ENCODE measurements at places on chromosomes 5 and 9. TPM values are rescaled to one million over a fixed set of nuclear protein-coding genes. Genes with fewer than 3 reads are reported as not detected.

DNA sequence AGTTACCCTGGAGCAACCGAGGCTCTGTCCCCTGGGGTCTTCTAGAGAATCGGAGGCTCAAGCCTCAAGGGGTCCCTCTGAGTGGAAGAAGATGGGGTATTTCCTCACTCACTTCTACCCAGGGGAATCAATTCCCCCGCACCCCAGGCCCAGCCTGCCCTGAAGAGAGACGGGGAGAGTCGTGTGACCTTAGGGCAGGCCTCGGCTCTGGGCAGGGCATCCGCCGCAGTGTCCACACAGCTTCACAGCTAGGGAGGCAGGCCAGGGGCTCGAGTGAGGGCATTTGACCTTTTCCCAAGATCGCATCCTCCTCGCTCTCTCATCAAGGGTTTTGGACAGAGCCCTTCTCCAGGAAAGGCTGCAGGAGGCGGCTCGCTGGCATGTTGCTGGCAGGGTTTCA, 57.9 kb upstream of the CNOT6 start:
- no peak for DNase-seq
- no peaks in the 10 kb centered on the region for H3K36me3 ChIP-seq
- H3K27ac ChIP-seq: no peak overlapping the region
- H3K4me1 ChIP-seq: no peaks in the 10 kb centered on the region

LCN9 gene
- not detected for total RNA-seq

- H3K4me1 ChIP-seq: peaks cover 25% of the 10 kb centered on the region
- peaks cover 14% of the 10 kb centered on the region for H3K27me3 ChIP-seq
Observed at GRCh38 chr9:35490155-35490909, 421 bp downstream of the RUSC2 start.

- H3K27ac ChIP-seq: no peak overlapping the region
- no peak overlapping the region for H3K4me3 ChIP-seq
- no peaks in the 10 kb centered on the region for H3K4me1 ChIP-seq
- H3K36me3 ChIP-seq: no peaks in the 10 kb centered on the region
- no peaks in the 10 kb centered on the region for H3K27me3 ChIP-seq
Observed at GRCh38 chr5:115398719-115399118, 102.3 kb upstream of the CCDC112 start.

DNA sequence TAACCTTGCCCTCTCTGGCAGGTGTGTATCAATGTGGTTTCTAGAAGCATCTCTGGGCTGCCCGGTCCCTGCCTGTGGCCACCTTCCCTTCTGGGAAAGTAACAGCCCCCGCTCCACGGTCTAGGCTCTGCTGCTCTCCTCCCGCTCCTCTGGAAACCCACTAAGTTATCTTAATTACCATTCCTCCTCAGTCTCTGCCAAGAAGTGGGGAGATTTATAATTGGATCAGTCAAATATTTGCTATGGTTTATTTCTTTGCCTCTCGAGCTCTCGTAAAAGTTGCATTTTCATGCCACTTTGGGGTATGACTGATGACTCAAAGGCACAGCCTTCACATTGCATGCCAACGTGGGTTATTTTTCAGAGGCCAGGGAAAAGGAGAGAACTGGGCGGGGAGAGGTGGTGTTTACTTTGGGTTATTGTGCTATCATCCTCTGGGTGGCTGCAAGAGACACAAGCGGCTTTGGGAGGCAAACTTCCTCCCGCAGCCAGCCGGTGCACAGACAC, 205.3 kb upstream of the WWC1 start:
- H3K27me3 ChIP-seq: peaks cover 4% of the 10 kb centered on the region
- H3K27ac ChIP-seq: no peak overlapping the region
- no peaks in the 10 kb centered on the region for H3K36me3 ChIP-seq
- H3K4me3 ChIP-seq: no peak overlapping the region

DNA sequence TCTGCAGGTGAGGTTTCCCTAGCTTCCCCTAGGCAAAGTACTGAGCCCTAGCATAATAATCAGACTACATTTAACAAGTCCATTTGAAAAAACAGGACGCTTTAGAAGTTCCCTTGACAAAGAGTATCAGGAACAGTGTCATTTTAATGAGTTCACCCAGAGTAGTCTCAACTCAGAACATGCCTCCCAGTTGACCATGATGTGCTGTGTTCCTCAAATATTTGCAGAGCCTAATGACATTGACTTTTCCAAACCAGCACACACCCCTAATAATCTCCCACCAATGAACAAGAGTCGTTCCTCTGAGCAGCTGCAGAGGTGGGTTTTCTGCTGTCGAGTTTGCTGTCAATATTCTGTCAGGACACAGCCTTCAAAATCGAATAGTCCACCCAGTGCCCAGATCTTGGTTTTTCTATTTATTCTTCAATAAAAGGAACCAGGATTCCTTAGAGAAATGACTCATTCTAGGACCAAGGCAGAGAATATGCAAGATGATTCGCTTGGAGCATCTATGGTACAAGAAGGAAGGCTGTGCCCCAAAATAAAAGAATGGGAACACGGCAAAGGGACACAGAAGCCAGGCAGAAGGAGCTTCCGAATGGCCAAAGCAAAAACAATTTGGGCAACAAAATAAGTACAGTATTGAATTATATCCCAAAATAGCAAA, 57.6 kb downstream of the OTULIN start:
- no peak overlapping the region for H3K4me3 ChIP-seq
- no peak for DNase-seq
